Hepatocyte (in vitro differentiated cells): ENCODE measurements at places on chromosomes 2 and 18. TPM values are rescaled to one million over a fixed set of nuclear protein-coding genes. Genes with fewer than 3 reads are reported as not detected.

- H3K36me3 ChIP-seq: no peaks in the 10 kb centered on the region
- H3K4me3 ChIP-seq: no peak overlapping the region
- peaks cover 20% of the 10 kb centered on the region for H3K4me1 ChIP-seq
- peak; percentile 92 for DNase-seq
Measured at GRCh38 chr2:149017116-149017985, 21.1 kb upstream of the LYPD6B start.

- no peak for DNase-seq
- H3K36me3 ChIP-seq: peaks cover 11% of the 10 kb centered on the region
- H3K27ac ChIP-seq: no peak overlapping the region
- H3K27me3 ChIP-seq: no peaks in the 10 kb centered on the region
Measured at GRCh38 chr2:38748391-38748790, 2.8 kb downstream of the SRSF7 start.

- DNase-seq: no peak
- no peaks in the 10 kb centered on the region for H3K27me3 ChIP-seq
- no peak overlapping the region for H3K27ac ChIP-seq
- H3K4me1 ChIP-seq: no peaks in the 10 kb centered on the region
Measured at GRCh38 chr2:55089726-55090125, 39.5 kb upstream of the RTN4 start.

NDUFS1 gene
- 92.7 and 121 TPM in 2 replicates for total RNA-seq

STPG4 gene
- total RNA-seq: 0.72 TPM in 1 of 2 replicates, not detected in the other
